ENCODE measurements at places on chromosomes 11 and 22.

GRCh38 chr11:110077831-110078325 lies 15.3 kb upstream of the ZC3H12C start:
- peak; percentile 26 for DNase-seq

GRCh38 chr22:45863981-45864751 lies 112.8 kb downstream of the WNT7B start:
- DNase-seq: peak; percentile 65

DNA sequence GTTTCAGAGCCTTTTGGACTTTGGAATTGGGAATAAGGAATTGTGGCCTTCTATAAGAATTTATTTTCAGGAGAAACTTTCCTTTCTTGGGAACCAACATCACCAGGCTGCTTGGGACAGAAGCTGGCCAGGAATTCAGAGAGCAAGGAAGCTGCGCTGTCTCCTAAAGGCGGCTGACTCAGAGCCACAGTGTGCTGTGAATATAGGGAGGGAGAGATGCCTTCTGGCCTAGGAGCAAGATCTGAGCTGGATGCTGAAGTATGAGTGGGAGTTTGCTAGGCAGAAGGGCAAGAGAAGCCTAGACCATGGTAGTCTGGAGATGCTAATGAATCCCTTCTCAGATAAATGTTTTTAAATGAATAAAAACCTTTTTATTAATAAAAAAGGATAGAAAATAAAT lies 213.7 kb upstream of the TBCEL start:
- DNase-seq: no peak

GRCh38 chr11:112222303-112222702 lies 3.9 kb upstream of the PTS start:
- DNase-seq: no peak

- DNase-seq: no peak
These were observed 694.6 kb downstream of the TBC1D22A start for GRCh38 chr22:47457021-47457420.

DNA sequence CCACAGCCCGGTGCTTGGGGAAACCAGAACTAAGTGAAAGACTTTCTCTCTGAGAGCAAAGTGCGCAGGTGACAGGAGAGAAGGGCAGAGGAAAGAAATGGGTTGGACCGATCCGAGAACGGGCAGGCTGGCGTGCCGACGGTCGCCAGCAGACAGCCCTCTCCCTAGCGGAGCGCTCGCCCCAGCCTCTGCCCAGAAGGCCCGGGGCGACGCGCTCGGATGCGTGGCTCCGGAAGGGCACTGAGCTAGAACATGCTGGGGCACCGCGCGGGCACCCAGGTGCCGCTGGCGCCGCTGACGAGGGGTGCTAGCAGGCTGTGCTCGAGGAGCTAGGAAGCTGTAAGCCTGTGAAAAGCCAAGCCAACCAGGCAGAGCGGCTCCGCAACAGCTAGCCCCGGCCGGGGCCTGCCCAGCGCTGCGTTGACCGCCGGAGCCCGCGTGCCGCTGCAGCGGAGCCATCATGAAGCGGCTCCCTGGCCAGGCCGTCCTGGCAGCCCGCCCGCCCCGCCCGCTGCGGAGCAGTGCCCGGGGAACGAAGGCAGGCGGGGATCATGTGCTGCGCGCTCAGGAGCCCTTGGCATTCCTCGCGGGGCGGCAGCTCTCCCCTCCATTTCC lies 22.1 kb upstream of the RRAS2 start:
- DNase-seq: peak; percentile 21

GRCh38 chr11:132844956-132845696 lies 687.2 kb downstream of the OPCML start:
- DNase-seq: no peak

DNA sequence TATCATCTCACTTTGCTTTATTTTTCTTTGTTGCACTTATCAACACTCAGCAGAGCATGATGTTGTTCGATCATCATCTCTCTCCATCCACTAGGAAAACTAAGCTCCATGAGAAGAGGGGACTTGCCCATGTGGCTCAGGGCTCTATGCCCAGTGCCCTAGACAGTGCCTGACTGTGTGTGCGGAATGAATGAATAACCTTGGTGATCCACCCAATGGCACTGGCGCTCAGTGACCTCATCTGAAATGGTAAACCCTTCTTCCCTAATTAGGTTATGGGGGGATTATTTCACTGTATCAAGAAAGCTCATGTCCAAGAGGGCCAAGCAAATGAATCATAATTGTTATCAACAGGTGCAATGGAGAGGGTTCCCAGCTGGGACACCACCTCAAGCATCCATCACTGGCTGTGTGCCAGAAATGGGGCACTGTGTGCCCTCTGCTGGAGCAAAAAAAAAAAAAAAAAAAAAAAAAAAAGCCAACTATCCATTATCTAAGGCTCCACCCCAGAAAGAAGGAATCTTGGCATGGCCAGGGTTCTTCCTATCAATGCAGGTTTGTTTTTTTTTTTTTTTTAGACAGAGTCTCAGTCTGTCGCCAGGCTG lies 172.6 kb downstream of the LARGE1 start:
- DNase-seq: no peak

- DNase-seq: no peak
These were observed 6.0 kb downstream of the NEAT1 start for GRCh38 chr11:65428578-65429067.
